AML-193 (cell line): ENCODE measurements at places on chromosomes 2 and 18.

DNA sequence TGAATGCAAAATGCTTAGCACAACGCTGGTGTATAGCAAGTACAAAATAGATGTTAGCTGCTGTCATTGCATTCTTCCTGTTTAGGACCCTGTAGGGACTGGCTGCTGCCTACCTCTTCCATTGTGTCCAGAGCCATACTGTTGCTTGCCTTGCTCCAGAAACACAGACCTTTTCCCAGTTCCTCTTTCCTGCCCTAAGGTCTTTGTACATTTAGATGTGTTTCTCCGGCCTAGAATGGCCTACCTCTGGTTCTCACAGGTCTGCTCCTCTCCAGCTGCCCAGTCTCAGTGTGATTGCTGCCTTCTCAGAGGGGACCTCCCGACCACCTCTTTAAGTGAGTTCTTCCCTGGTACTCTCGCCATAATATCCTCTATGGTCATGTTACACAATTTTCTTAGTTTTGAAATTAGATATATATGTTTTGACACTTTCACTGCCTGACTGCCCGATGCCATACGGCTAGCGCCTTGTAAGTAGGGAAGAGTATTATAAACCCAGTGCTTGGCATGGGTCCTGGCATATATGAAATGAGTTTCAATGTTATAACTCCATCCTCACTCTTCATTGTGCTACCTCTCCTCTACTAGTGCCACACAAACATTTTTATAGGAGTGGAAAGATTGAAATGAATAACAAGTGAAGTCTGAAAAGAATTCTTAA lies 48.3 kb downstream of the RFTN2 start:
- DNase-seq, result peak; percentile 13

- DNase-seq, result no peak
These were observed 431.3 kb upstream of the SPRED2 start for GRCh38 chr2:65863713-65864112.

- peak; percentile 14 for DNase-seq
These were observed 710 bp downstream of the SEC11C start for GRCh38 chr18:59140302-59140885.

- DNase-seq, result no peak
These were observed 752.2 kb downstream of the DPP10 start for GRCh38 chr2:115194623-115195022.

DNA sequence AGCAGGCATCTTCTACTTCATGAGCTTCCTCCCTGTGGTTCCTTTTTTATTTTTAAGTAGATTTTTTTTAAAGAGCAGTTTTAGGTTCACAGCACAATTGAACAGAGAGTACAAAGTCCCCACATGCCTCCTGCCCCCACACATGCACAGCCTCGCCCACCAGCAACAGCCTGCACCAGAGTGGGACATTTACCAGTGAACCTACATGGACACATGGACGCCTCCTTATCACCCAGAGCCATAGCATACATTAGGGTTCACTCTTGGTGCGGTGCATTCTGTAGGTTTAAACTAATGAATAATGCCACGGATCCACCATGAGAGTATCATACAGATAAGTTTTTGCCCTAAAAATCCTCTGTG lies 40.9 kb downstream of the HS1BP3 start:
- no peak for DNase-seq

GRCh38 chr2:24247592-24247991 lies 72.7 kb downstream of the FAM228A start:
- DNase-seq, result no peak

DNA sequence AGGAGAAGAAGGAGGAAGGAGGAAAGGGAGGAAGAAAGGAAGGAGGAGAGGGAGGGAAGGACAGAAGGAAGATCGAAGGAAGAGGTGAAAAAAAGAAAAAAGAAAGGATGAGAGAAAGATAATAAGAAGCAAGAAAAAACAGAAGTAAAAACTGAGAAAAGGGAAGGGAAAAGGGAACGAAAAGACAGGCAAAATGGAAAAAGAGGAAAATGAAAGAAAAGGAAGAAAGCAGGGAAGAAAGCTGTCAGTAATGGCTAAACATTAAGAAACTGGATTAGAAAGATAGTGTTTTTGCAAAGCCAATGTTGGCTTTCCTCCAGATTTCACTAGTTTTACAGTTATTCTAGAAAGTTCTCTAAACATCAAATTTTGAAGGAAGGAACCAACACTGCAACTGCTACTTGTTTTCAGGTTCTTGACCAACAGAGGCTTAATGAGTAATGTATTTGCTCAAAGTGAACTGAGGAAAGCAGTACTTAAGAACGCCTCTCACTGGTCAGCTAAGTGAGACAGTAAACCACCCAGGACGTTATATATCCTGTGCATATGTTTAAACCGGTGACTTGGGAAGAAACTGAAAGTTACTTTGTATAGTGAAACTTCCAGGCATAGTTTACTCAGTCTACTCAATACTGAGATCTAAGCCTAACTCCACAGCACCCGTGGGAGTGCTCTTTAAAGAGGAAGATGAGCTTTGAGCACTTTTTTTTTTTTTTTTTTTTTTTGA lies 286.2 kb upstream of the TRIB2 start:
- DNase-seq, result peak; percentile 51

DNA sequence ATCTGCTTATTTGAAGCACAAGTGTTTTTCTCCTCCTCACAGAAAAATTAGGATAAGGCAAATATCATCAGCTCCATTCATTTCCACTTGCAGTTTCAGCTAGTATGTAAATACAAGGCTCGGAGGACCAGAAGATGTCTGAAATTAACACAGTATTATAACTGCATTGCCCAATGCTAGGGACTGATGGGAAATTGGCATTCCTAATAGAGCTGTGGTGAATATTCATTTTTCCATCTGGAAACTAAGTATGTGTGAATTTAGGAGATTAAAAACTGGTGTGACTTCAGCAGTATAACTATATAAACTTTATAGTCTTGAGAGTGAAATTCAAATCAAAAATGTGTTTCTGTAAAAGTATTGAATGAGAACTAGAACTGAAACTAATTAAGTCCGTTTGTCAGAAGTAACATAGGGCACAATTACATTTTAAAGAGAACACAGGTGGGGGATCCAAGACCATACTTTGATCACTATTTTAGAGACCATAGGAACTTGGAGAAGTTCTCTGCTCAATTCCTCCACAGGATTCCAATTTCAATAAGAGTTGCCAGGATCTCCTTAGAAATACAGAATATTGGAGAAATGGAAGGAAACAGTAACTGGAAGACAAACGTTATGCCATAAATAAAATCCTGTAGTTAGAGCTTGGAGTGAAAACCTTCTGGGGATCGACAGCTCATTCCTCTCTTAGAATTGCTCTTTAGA lies 12.1 kb upstream of the ITGA6 start:
- no peak for DNase-seq

- DNase-seq, result peak; percentile 6
These were observed 306.7 kb upstream of the CCDC68 start for GRCh38 chr18:55265984-55266383.

GRCh38 chr2:173290046-173290445 lies 64.6 kb upstream of the CDCA7 start:
- no peak for DNase-seq

DNA sequence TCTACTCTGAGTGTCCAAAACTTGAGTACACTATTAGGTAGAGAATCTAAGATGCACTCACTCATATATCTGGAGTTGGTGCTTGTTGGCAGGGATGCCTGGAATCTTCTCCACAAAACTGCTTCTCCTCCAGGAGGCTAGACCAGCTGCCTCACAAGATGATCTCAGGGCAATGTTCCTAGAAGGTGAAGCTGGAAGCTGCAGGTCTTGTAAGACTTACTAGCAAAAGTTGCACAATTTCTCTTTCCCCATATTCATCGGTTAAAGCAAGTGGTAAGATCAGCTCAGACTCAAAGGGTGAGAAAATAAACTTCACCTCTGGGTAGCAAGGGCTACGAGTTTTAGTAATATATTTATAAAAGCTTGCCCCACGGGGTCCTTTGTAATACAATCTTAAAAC lies 454.4 kb upstream of the ACVR2A start:
- no peak for DNase-seq

GRCh38 chr2:197954328-197954727 lies 149.9 kb downstream of the PLCL1 start:
- no peak for DNase-seq

DNA sequence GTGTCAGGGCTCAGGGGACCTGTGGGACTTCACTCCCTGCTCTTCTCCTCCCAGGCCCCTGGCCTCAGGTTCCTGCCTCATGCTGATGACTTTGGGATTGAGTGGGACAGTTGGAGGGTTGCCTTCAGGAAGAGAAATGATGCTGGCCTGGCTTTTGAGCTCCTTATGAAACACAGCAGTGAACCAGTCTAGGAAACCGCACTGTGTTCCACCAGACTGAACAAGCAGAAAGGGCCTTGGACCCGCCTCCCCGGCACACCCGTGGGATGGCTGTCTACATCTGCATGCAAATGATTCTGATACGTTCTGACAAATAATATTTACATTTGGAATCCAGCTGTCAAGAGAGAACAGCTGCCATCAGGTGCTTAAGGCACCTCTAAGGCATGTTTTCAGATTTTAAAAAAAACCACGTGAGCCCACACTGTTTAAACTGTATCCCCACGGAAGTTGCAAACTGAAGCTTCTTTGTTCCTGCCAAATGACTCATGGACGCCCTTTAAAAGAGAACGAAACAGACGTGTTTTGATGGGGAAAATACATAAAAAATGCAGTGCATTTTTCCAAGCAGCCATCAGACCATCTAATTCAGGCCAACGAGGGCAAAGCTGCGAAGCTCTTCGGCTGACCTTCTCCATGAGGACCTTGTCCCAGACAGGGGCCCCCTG lies 27.6 kb upstream of the ASAP2 start:
- DNase-seq, result no peak

- DNase-seq, result no peak
These were observed 28.8 kb downstream of the LIPG start for GRCh38 chr18:49590608-49591007.

GRCh38 chr2:215527736-215528135 lies 91.9 kb upstream of the FN1 start:
- no peak for DNase-seq

DNA sequence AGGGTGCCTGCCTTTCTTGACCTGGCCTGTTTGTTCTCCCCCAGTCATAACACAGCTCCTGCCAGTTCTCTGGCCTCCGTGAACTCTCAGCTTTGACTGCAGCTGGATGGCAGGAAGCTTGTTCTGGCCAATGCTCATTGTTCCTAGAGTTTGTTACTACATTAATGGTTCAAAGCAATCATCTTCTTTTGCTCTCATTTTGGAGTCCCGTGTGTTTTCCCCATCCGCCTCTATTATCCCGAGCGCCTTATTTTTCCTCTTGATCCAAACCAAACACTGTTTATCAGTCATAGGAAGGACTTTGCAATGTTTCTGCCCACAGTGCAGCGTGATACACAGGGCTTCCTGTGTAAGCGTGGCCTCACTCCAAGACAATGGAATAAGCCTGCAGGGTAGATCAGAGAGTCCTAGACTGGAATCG lies 184.3 kb upstream of the APCDD1 start:
- no peak for DNase-seq

GRCh38 chr2:12684471-12684936 lies 32.2 kb upstream of the TRIB2 start:
- DNase-seq, result peak; percentile 5

DNA sequence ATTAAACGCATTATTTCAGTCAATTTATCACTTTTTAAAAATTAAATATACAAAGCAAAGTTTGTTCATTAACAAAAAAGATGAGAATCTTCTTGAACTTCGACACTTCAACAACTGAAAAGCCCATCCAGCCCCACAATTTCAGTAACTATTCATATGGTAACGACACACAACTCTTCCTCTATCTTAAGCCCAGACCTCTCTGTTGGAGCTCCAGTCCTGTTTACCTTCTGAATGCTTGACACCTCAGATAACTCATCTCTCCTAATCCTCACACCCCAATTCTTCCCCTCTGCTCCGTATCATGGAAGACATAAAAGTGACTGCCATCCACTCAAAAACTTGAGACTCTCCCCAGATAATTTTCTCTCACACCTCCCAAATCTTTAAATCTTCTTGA lies 12.6 kb downstream of the USP37 start:
- no peak for DNase-seq

GRCh38 chr18:24846138-24846537 lies 385.7 kb downstream of the HRH4 start:
- no peak for DNase-seq

DNA sequence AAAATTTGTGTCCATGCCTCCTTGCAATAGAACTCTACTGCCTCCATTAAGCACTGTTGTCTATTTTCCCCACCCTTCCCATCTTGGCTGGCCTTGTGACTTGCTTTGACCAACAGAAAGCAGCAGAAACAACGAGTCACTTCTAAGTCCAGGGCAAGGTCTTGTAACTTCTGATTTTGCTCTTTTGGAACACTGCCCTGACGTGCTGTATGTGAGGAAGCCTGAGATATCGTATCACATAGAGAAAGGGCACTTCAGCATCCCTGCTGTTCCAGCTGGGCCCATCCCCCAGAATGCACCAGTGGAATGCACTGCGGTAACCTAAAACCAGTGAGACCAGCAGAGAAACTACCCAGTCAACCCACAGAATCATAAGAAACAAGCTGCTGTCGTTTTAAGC lies 28.1 kb downstream of the NCKAP1 start:
- no peak for DNase-seq

DNA sequence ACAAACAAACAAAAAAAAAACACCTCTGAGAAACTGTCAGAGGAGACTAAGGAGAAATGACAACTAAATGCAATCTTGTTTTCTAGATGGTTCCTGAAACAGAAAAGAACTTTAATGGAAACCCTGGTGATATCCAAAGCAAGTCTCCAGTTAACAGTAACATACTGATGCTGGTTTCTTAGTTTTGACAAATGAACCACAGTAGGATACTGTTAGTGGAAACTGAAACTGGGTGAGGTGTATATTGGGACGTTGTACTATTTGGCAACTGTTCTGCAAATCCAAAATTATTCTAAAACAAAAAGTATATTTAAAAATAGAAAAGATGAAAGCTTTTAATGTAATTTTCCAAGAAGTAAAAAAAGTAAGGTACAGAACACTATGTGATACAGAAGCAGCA lies 11.4 kb downstream of the SESTD1 start:
- DNase-seq, result no peak

GRCh38 chr2:133605011-133605765 lies 36.9 kb upstream of the NCKAP5 start:
- DNase-seq, result no peak

- DNase-seq, result no peak
These were observed 1.7 kb downstream of the FZD7 start for GRCh38 chr2:202035089-202035940.

DNA sequence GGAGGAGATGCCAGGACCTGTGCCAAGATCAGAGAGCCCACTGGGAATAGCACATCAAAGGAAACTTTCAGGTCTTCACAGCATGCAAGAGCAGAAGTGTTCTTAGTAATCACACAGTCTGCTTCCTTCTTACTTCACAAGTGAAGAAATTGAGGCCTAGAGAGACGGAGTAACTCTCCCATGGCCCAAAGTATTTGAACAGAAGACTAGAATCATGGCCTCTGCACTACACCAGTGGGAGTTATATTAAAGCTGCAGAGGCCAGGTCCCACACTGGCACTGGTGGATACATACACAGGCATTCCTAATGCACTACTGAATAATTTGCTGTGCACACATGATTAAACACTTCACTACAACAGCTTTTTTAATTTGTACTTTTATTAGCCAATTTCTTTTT lies 107.6 kb upstream of the RMP24 start:
- DNase-seq, result no peak

- peak; percentile 69 for DNase-seq
These were observed 40.4 kb upstream of the SMAD2 start for GRCh38 chr18:47970664-47971531.

GRCh38 chr2:239245872-239246721 lies 154.7 kb downstream of the HDAC4 start:
- no peak for DNase-seq

GRCh38 chr2:200695191-200695590 lies 109.4 kb downstream of the AOX1 start:
- peak; percentile 88 for DNase-seq

GRCh38 chr2:584863-585823 lies 92.1 kb downstream of the TMEM18 start:
- no peak for DNase-seq

GRCh38 chr2:48854681-48855080 lies 99.2 kb upstream of the LHCGR start:
- no peak for DNase-seq
